CD4-positive, alpha-beta T cell treated with Interferon gamma for 1 hour (primary cell): ENCODE measurements at places on chromosomes 6 and 20.

GRCh38 chr6:55089325-55089724, 85.0 kb upstream of the HCRTR2 start:
- DNase-seq = no peak

GRCh38 chr20:8796088-8796660, 272.7 kb upstream of the PLCB4 start:
- no peak for DNase-seq

DNA sequence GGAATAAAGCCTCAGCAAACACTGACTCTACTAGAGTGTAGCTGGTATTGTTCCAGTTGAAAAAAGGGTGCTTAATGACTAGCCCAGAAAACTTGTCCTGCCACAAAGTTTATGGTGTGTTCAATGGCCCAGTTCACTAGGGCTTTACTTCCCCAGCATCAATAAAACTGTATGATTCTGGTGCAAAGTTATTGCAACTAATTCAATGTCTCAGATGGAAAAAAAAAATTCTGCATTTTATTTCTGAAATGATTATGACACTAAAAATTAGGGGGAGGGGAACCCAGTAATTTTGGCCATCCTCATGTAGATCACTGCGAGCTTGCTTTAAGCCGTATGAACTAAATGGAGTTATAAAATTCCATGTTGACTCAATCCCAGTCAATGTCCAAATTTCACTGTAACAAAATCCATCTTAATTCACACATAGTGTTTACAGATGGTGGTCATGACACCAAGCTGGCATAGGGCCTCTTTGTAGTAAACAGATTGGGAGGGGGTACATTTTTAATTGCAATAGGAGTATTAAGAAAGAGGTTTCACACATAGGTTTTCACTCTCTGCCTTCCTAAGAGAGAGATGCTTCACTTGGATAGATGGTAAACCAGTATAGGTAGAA, 41.2 kb downstream of the PTPRK start:
- DNase-seq = no peak

DNA sequence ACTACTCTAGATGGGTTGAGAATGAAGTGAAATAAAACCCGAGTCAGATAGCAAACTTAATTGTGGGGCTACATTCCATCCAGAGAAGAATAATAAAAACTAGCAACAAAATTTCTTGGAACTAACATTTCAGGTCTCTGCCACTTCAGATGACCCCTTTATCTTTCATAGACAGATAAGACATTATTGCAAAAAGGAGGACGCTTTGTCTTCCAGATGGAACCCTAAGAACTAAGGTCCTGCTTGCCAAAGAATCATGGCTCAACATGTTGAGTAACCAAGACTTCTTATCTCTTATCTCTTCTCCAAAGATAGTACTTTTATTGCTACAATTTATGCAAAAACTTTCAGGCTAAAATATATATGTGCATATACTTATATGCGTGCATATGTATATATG, 221.1 kb upstream of the PREP start:
- DNase-seq = no peak

DNA sequence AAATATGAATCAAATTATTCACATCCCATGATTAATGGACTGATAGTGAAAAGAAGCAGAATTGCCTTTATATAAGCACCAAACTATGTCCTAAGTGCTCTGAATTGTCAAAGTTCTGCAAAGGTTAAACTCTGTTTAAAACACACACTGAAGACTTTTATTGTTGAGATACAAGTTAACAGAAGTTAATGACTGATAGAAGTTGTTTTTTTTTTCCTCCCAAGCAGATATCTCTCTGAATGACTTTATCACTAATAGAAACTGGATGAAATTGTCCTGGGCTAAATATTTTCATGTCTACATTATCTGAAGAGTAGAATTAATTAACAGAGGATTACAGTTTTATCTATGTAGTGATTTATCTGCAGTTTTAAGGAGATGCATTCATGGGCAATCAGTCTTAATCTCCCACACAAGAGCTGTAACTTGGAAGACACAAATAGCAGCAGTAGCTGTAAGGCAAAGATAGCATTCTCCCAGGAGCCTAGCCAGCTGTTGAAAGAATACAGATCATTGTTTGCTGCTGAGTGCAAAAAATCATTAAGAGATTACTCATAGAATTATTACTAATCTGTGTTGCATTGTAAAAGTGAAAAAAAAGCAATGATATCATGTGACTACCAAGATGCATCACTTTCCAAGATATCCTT, 49.9 kb downstream of the BMP5 start:
- no peak for DNase-seq

DNA sequence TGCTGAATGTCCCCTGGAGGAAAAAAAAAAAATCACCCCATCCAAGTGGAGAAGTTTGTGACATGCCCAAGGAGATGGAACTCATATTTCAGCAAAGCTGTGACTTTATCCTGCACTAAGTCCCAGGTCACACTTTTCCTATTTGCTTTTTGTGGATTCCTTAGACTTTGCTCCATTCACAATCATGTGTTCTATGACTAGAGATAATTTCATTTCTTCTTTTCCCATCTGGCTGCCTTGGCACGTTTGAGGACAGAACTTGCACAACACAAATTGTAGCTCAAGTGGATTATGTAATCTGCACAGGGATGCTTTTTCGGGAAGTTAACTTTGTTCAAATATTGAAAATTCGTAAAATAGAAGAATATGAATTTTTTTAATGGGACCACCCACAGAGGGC, 100.7 kb upstream of the PTPN1 start:
- no peak for DNase-seq

DNA sequence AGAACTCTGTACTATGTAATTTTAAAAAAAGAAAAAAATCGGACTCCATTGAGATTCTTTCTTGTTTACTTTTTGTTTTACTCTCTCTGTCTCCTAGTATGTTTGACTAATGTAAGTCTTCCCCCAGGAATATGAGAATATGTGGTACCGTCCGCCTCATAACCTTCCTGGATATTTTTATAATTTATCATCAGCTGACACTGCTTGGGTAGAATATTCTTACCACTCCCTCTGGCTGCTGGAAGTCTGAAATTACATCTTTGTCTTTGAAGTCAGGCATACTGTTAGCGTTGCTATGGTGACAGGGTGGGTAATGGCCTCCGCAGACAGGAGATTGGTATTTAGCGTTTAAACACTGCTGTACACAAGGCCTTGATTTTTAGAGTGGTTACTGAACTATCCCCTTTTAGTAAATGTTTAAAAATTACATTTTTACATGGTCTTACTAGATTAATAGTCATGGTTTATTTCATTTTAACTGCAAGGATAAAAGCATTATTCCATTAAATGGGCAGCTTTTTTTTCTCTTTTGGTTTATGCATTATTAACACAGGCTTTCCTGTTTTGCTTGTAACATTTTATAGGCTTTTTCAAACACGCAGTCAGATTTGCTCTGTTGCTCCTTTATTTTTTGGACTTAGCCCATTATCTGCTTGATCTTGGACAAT, 176.4 kb downstream of the ARID1B start:
- DNase-seq = peak; percentile 53
